ENCODE measurements at places on chromosomes 3 and 15. TPM values are rescaled to one million over a fixed set of nuclear protein-coding genes. Genes with fewer than 3 reads are reported as not detected.

The RPL22L1 gene
- 26.7 TPM for total RNA-seq

The STRA6 gene
- total RNA-seq, result 0.06 TPM

The ONECUT1 gene
- total RNA-seq, result not detected

The ALPK3 gene
- 1.1 TPM for total RNA-seq

The STRC gene
- total RNA-seq, result not detected

The SLC51A gene
- total RNA-seq, result not detected

The CASR gene
- not detected for total RNA-seq

The BCL2A1 gene
- 0.26 TPM for total RNA-seq

The TNFAIP8L3 gene
- total RNA-seq, result 7.5 TPM

The GMNC gene
- total RNA-seq, result not detected
